ENCODE measurements at places on chromosomes 5 and 9. TPM values are rescaled to one million over a fixed set of nuclear protein-coding genes. Genes with fewer than 3 reads are reported as not detected.
A peak's percentile ranks its signal among the peaks of the same experiment; 100 is the strongest.

GRCh38 chr5:139611703-139612584, 36.2 kb upstream of the CXXC5 start:
- H3K27me3 ChIP-seq = no peaks in the 10 kb centered on the region
- peaks cover 4% of the 10 kb centered on the region for H3K4me1 ChIP-seq
- H3K36me3 ChIP-seq = peaks cover 31% of the 10 kb centered on the region
- no peak overlapping the region for H3K27ac ChIP-seq

DNA sequence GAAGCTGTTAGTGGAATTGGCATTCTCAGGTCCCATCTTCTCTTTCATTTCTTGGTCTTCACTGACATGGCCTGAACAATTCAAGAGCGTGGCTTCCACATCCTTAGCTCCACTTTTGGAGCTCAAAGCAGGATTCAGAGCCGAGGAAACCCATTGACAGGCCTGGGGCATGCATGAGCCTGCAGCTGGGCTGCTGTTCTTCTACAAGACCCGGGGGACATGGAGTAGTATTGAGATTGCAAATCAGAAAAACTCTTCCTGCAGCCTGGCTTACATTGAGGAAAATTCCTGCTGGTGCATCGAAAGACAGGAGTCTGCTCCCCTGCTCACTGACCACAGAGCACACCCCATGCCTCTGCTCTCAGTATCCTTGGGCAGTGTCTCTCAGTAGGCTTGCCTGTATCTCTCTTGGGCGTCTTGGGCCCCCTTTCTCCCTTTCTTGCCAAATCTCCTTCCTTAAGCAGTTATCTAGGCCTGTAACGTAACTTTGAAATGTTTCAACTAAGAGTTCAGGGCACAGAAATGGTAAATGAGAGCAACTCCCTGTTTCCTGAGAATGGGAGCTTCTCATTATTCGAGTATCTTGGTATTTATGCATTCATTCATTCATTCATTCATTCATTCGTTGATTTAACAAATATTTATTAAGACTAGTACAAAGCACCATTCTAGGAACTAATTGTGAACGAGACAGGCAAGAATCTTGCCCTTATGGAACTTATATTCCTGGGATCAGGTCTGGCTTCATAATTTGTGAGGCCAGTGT, 603.6 kb upstream of the CLINT1 start:
- H3K4me1 ChIP-seq = no peaks in the 10 kb centered on the region
- no peaks in the 10 kb centered on the region for H3K27me3 ChIP-seq
- H3K27ac ChIP-seq = no peak overlapping the region
- no peaks in the 10 kb centered on the region for H3K36me3 ChIP-seq

- H3K36me3 ChIP-seq = no peaks in the 10 kb centered on the region
- no peaks in the 10 kb centered on the region for H3K4me1 ChIP-seq
- no peak overlapping the region for H3K4me3 ChIP-seq
- H3K27me3 ChIP-seq = no peaks in the 10 kb centered on the region
Observed at GRCh38 chr5:33049842-33050241, 338.7 kb downstream of the NPR3 start.

DNA sequence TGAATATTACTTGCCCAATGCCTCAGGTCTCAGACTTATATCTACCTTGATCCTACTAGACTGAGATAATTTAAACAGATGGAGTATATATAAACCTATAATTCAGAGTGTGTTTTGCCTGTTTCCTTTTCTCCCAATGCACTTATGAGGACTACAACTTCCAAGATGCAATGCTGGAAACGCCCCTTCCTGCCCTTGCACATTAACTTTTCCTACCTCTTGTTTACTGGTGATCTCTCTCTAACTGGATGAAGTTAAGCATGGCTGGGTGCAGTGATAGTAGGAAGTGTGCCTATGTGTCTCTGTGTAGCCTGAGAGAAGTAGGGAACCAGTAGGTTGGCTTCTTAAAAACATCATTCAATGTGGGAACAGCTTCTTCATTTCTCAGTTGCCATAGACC, 115.2 kb downstream of the SVEP1 start:
- no peak overlapping the region for H3K4me3 ChIP-seq
- H3K36me3 ChIP-seq = no peaks in the 10 kb centered on the region
- H3K27ac ChIP-seq = no peak overlapping the region
- H3K27me3 ChIP-seq = no peaks in the 10 kb centered on the region
- no peak for DNase-seq

- no peaks in the 10 kb centered on the region for H3K27me3 ChIP-seq
- H3K4me1 ChIP-seq = no peaks in the 10 kb centered on the region
- H3K36me3 ChIP-seq = no peaks in the 10 kb centered on the region
- no peak overlapping the region for H3K27ac ChIP-seq
- peak; percentile 60 for DNase-seq
Observed at GRCh38 chr9:93210324-93210973, 26.5 kb downstream of the WNK2 start.

GRCh38 chr5:78046006-78046405, 248.5 kb downstream of the AP3B1 start:
- H3K4me1 ChIP-seq = no peaks in the 10 kb centered on the region
- H3K4me3 ChIP-seq = no peak overlapping the region
- DNase-seq = no peak
- H3K27me3 ChIP-seq = no peaks in the 10 kb centered on the region

GRCh38 chr5:38780945-38781344, 64.9 kb upstream of the OSMR start:
- H3K27me3 ChIP-seq = no peaks in the 10 kb centered on the region
- no peak for DNase-seq
- H3K36me3 ChIP-seq = no peaks in the 10 kb centered on the region
- no peak overlapping the region for H3K27ac ChIP-seq
- no peak overlapping the region for H3K4me3 ChIP-seq
- peaks cover 20% of the 10 kb centered on the region for H3K4me1 ChIP-seq

DNA sequence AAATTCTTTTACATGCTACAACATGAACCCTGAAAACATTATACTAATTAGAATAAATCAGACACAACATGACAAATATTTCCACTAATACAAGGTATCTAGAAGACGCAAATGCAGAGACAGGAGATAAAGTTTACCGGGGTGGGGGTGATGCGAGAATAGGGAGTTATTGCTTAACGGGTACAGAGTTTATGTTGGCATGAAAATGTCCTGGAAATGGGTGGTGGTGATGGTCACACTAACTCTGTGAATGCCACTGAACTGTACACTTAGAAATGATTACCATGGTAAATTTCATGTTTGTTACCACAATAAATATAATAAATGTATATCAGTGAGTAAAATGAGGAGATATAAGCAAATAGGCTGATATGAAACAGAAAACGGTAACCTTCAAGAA, 132.7 kb downstream of the DCP2 start:
- H3K36me3 ChIP-seq = no peaks in the 10 kb centered on the region
- H3K4me1 ChIP-seq = no peaks in the 10 kb centered on the region
- H3K27ac ChIP-seq = no peak overlapping the region
- DNase-seq = no peak

- no peaks in the 10 kb centered on the region for H3K36me3 ChIP-seq
- H3K27ac ChIP-seq = no peak overlapping the region
- no peaks in the 10 kb centered on the region for H3K4me1 ChIP-seq
- H3K27me3 ChIP-seq = no peaks in the 10 kb centered on the region
- H3K4me3 ChIP-seq = no peak overlapping the region
Observed at GRCh38 chr9:133485531-133486260, 6.8 kb upstream of the SLC2A6 start.

DNA sequence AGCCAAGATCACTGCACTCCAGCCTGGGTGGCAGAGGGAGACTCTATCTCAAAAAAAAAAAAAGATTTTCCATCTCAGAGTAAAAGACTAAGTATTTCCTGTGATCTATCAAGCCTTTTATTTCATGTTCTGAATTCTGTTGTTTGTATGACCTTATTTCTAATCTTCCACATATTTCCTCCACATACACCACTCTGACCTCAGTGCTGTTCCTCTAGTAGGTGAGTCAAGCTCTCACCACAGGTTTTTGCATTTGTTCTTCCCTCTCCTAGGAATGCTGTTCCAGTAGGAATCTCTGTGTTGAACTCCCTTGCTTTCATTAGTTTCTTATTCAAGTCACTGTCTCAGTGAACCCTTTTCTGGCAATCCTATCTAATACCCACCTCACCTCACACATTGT, 68.1 kb downstream of the INVS start:
- no peaks in the 10 kb centered on the region for H3K4me1 ChIP-seq
- DNase-seq = no peak
- H3K27me3 ChIP-seq = no peaks in the 10 kb centered on the region
- no peak overlapping the region for H3K4me3 ChIP-seq
- no peaks in the 10 kb centered on the region for H3K36me3 ChIP-seq

- H3K36me3 ChIP-seq = no peaks in the 10 kb centered on the region
- H3K4me1 ChIP-seq = no peaks in the 10 kb centered on the region
- H3K4me3 ChIP-seq = no peak overlapping the region
- H3K27ac ChIP-seq = no peak overlapping the region
- no peaks in the 10 kb centered on the region for H3K27me3 ChIP-seq
Observed at GRCh38 chr9:20662156-20662555, 21.9 kb upstream of the FOCAD start.

DNA sequence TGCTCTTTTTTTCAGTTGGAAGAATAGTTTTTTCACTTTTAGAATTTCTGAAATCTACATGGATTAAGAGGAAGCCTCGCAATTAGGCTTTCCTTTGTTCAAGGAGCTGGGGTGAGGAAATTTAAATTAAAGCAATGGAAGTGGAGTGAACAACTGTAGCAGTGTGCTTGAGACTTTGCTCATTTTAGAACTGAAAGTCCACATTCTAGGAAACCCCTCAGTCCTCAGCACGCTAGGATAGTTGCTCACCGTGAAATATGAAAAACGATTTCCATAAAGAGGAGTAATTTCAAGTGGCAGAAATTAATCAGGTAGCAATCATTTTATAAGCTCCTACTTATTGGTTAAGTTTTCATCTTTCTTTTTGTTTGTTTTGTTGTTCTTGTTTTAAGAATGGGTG, 243.0 kb upstream of the ITGA1 start:
- H3K36me3 ChIP-seq = no peaks in the 10 kb centered on the region
- no peak for DNase-seq
- no peak overlapping the region for H3K4me3 ChIP-seq
- H3K4me1 ChIP-seq = no peaks in the 10 kb centered on the region
- H3K27ac ChIP-seq = no peak overlapping the region
- no peaks in the 10 kb centered on the region for H3K27me3 ChIP-seq

GRCh38 chr9:132672413-132672690, 2.1 kb downstream of the GTF3C4 start:
- H3K4me3 ChIP-seq = no peak overlapping the region
- peaks cover 20% of the 10 kb centered on the region for H3K4me1 ChIP-seq
- DNase-seq = no peak
- H3K27me3 ChIP-seq = no peaks in the 10 kb centered on the region

DNA sequence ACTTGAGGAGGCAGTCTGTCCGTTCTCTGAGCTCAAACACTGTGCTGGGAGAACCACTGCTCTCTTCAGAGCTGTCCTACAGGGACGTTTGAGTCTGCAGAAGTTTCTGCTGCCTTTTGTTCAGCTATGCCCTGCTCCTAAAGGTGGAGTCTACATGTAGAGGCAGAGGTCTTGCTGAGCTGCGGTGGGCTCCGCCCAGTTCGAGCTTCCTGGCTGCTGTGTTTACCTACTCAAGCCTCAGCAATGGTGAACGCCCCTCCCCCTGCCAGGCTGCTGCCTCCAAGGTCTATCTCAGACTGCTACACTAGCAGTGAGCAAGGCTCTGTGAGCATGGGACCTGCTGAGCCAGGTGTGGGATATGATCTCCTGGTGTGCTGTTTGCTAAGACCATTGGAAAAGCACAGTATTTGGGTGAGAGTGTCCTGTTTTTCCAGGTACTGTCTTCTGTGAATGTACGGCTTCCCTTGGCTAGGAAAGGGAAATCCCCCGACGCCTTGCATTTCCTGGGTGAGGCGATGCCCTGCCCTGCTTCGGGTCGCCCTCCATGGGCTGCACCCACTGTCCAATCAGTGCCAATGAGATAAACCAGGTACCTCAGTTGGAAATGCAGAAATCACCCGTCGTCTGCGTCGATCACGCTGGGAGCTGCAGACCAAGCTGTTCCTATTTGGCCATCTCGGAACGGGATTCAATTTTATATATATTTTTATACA, 58.5 kb downstream of the CNTRL start:
- no peaks in the 10 kb centered on the region for H3K27me3 ChIP-seq
- H3K36me3 ChIP-seq = no peaks in the 10 kb centered on the region
- no peak overlapping the region for H3K4me3 ChIP-seq
- no peaks in the 10 kb centered on the region for H3K4me1 ChIP-seq
- peak; percentile 11 for DNase-seq

- H3K4me3 ChIP-seq = no peak overlapping the region
- no peak for DNase-seq
- no peak overlapping the region for H3K27ac ChIP-seq
- H3K36me3 ChIP-seq = no peaks in the 10 kb centered on the region
- H3K4me1 ChIP-seq = no peaks in the 10 kb centered on the region
Observed at GRCh38 chr5:1762121-1762882, 37.3 kb downstream of the MRPL36 start.

DNA sequence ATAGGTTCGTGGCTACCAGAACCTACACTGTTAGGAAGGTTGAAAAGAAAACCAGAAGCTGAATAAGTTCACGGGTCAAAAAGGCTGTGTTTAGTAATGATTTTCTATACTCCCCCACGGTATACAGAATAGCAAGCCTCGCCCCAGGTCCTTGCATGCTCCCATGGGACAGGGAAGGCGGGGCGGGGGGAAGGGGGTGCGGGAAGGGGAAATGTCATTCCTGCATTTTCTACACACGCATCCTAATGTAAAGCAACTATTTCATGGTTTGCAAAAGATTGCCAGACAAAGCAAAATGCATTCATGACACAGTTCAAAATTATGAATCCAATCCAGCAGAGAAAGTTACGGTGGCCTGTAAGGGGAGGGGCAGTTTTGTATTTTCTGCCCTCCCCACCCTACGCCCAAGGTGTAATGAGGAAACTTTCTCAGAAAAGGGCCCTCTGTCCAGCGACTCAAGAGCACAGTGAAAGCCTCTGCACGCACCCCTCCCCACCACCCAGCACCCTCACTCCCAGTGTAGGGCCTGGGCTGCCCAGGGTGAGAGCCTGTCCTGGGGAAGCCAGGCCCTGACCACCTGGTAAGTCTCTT, 105.2 kb downstream of the ROR2 start:
- no peaks in the 10 kb centered on the region for H3K27me3 ChIP-seq
- H3K4me1 ChIP-seq = peaks cover 8% of the 10 kb centered on the region
- no peak overlapping the region for H3K27ac ChIP-seq
- H3K4me3 ChIP-seq = no peak overlapping the region
- no peaks in the 10 kb centered on the region for H3K36me3 ChIP-seq
- DNase-seq = no peak

DNA sequence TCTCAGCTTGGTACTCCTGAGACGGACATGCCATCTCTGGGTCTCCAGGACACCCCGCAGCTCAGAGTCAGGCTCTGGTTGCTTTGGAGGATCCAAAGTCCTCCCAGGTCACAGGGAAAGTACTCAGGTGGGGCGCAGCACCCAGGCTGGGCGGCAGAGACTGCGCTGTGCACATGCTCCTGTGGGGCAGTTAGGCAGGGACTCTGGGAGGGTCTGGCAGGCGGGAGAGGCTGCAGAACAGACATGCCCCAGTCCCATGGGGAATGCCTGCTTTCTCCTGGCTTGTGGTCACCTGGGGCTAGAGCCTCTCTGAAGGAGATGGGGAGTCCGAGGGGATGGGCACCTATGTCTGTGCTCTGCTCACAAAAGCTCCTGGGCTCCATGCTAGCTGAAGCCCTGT, 45.3 kb upstream of the ITGA2 start:
- H3K27me3 ChIP-seq = no peaks in the 10 kb centered on the region
- H3K27ac ChIP-seq = no peak overlapping the region
- no peak overlapping the region for H3K4me3 ChIP-seq
- DNase-seq = no peak
- peaks cover 14% of the 10 kb centered on the region for H3K4me1 ChIP-seq

SPTLC1 gene
- total RNA-seq = 73.8 TPM

POLR3G gene
- 2.6 TPM for total RNA-seq

SKP2 gene
- total RNA-seq = 21.2 TPM

CYFIP2 gene
- 63.4 TPM for total RNA-seq

SPRY4 gene
- total RNA-seq = 44.0 TPM

PCA3 gene
- total RNA-seq = not detected

NUP188 gene
- total RNA-seq = 42.6 TPM

FOXD4L3 gene
- not detected for total RNA-seq

FBP1 gene
- total RNA-seq = 210 TPM

GHR gene
- 5.7 TPM for total RNA-seq

WWC1 gene
- total RNA-seq = 81.9 TPM
